ENCODE measurements at places on chromosomes 1 and 21.

- no peak for DNase-seq
These were observed 62.6 kb downstream of the KIF21B start for GRCh38 chr1:200960948-200961340.

DNA sequence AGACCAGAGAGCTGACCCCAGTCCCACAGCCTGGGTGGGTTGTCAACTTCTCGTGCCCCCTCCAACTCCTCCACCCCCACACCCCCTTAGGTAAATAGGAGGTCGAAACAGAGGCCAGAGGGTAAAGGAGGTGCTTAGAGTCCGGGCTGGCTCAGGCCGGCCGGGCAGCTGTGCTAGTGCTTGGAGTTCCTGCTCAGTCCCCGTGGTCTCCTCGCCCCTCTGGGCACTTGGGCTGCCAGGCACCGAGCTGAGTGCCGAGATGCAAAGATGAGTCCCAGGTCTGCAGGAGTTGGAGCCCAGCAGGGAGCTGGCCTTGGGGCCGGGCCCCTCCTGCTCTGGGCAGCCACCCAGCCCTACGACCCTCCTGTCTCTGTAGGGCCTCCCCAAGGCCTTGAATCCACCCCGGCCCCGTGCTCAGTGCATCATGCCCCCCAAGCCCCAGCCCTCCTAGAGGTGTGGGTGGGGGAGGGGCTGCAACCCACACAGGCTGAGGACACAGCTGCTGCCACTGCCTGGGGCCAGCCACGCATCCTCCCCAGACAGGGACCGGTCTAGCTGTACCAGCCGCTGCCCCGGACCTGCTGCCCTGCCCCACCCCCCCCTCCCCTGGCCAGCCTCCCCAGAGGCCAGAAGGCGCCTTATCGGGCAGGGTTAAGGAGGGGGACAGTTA is 1.9 kb downstream of the SMIM1 start:
- no peak for DNase-seq

DNA sequence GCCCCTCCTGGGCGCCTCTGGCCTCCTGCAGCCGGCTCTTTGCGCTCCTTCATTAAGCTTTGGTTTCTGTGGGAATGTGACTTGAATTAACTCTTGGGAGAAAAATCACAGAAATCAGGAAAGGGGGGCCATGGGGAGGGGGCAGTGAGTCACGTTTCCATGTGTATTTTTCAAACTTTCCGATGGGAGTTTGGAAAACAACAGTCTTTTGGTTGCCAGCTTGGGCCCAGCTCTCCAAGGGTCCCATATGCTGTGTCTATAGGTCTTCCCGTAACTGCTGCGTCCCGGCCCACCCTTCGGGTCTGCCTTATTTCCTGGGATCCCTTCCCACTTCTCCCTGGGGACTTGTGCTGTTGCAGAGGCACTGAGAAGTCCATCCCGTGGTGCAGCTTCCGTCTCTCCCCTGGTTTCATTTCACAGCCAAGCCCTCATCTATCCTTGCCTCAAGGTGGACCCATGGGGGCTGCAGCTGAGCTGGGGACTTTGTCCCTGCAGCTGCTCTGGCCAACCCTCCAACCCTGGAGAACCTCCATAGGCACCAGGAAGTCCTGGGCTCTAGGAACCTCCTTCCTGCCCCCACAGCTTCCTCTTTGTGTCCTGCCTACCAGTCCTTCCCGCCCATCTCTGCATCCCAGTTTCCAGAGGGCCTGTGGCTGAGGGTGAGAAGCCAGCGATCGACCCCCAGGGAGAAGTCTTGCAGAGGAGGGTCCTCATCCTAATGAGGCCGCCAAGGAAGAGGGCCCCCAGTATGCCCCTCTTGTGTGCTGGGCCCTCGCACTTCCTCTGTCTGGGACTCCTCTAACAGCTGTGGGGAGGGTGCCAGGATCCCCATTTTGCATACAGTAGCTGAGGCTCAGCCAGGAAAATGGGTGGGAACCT is 11.6 kb upstream of the LMNA start:
- DNase-seq, result no peak

DNA sequence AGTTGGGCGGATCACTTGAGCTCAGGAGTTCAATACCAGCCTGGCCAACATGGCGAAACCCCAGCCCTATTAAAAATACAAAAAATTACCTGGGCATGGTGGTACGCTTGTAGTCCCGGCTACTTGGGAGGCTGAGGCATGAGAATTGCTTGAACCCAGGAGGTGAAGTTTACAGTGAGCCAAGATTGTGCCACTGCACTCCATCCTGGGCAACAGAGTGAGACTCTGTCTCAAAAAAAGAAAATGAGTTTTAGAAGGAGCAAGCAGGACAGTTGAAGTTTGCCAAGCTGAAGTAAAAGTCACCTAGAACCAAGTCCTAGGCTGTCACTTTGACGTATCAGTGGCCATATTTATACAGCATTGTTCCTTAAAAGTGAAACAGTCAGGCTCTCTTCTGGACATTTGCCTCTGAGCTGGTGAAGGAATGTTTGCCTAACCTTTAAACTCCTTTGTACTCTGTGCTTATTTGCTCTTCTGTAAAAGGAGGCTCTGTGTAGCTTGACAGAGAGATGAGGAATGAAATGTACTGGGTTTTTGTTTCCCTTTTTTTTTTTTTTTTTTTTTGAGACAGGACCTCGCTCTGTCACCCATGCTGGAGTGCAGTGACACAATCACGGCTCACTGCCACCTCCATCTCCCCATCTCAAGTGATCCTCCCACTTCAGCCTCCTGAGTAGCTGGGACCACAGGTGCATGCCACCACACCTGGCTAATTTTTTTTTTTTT is 2.8 kb downstream of the RAB4A start:
- DNase-seq, result no peak

DNA sequence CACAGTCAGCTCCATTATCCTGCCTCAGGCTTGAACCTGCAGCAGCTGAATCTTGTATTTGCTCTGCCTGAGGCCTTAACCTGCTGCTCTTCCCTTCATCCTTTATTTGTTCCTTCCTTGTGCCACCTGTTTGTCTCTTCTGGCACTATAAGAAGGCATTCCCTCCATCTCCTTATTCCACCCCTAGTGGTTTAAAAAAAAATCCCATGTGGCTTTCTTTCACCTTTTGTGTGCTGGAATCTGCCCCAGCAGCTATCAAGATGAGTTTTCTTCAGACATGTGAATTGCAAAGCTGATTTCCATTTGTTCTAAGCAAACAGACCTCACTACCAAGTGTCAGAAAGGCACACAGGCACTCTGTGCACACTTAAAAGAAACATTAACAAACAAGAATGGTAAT is 294.6 kb downstream of the TTLL7 start:
- DNase-seq, result no peak

Measured in activated CD4-positive, alpha-beta T cell treated with anti-CD3 and anti-CD28 coated beads, Interleukin-10, Interleukin-2, amounts not matched to agents 100 ng/mL and 50 ng/mL, durations not matched to agents 16 hours and 8 hours (primary cell).